ENCODE measurements at places on chromosomes 7 and 10. TPM values are rescaled to one million over a fixed set of nuclear protein-coding genes. Genes with fewer than 3 reads are reported as not detected.

The DYNC1I1 gene
- 13.2 TPM for total RNA-seq

The DPP6 gene
- total RNA-seq = not detected

The CHAT gene
- total RNA-seq = not detected

DNA sequence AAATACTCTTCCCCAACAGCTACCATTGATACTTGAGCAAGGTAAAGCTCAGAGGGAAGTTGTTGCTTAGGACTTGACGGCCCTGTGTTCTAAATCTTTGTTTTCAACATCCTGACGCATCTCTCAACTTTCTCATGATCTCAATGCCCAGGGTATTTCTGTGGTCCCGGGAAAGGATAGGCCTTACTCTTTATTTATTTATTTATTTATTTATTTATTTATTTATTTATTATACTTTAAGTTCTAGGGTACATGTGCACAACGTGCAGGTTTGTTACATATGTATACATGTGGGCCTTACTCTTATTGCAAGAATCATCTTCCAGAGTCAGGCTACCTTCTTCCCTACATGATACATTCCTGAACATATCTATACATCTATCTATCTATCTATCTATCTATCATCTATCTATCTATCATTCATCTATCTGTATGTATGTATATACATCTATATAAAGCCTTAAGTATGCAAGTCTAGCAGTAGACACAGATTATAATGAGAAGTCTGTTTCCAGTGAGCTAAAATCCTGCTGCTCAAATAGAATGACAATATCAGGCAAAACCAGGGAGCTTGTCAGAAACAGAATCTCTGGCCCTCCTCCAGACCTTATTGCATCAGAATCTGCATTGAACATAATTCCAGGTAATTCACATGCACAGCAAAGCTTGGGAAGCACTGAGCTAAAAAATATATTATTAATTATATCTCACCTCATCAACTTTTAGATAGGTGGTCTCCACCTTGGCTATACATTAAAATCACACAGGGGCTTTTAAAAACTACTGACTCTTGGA lies 12.2 kb upstream of the CPA5 start:
- no peak overlapping the region for H3K27ac ChIP-seq
- DNase-seq = no peak
- H3K27me3 ChIP-seq = no peaks in the 10 kb centered on the region
- H3K4me3 ChIP-seq = no peak overlapping the region

DNA sequence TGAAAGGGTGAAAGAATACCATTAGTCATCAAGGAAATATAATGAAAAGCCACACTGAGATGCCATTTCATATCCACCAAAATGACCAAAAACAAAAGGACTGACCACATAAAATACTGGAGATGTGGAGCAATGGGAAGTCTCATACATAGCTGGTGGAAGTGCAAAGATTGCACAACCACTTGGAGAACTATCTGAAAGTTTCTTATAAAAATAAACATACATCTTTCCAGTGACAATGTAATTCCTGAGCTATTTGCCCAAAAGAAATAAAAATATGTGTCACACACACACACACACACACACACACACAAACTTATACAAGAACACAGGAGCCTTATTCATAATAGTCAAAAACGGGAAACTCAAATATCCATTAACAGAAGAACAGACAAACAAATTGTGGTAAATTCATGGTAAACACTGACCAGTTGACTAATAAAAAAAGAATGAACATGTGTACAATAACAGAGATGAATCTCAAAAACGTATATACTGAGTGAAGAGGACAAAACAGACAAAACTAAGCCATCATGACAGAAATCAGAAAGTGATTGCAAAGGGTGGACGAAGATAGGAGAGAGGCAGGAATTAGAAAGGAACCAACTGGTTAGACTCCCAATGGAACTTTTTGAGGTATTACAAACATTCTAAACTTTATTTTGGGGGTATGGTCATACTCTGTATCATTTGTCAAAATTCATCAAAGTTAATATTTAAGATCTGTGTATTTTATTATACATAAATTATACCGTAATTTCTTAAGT lies 21.5 kb downstream of the WASL start:
- no peak overlapping the region for H3K4me3 ChIP-seq
- no peak overlapping the region for H3K27ac ChIP-seq
- H3K36me3 ChIP-seq = no peaks in the 10 kb centered on the region

GRCh38 chr10:104350127-104350635 lies 3.5 kb upstream of the CFAP58 start:
- H3K27ac ChIP-seq = peak overlapping the region; percentile 54
- H3K36me3 ChIP-seq = no peaks in the 10 kb centered on the region
- H3K27me3 ChIP-seq = no peaks in the 10 kb centered on the region
- H3K4me1 ChIP-seq = peaks cover 12% of the 10 kb centered on the region

All from ascending aorta (tissue), 2 donors.